Stimulated activated CD4-positive, alpha-beta T cell treated with anti-CD3 and anti-CD28 coated beads, TNF-alpha, amount 100 ng/mL, for 24 hours (primary cell): ENCODE measurements at places on chromosomes 11 and 22.

DNA sequence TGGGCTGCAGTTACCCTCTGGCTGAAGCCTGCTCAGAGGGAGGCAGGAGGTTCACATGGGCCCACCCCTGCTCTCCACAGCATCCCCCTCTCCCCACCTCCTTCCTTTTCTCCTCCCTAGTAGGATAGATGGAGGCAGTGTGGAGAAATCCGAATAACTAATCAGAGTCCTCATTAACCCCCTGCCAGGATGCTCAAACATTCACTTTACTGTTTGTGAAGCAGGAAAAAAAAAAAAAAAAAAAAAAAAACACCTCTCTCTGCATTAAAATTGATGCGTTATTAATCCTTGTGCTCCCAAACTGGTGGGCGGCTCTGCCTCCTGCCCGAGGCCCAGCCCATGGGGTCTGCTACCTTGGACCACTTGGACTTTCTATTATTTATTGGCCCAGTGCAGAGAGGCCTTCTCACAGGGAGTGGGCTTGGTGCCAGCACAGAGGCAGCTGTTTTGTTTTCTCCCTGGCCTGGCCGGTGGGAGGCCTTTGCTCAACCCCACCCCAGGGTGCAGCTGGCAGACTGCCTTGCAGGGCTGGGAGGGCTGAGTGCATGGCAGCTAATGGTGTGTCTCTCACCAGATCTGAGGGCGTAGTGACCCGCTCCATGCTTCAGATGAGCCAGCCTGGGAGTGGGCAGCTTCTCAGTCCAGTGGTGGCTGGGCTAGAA, 150.7 kb downstream of the PKNOX2 start:
- DNase-seq: no peak

DNA sequence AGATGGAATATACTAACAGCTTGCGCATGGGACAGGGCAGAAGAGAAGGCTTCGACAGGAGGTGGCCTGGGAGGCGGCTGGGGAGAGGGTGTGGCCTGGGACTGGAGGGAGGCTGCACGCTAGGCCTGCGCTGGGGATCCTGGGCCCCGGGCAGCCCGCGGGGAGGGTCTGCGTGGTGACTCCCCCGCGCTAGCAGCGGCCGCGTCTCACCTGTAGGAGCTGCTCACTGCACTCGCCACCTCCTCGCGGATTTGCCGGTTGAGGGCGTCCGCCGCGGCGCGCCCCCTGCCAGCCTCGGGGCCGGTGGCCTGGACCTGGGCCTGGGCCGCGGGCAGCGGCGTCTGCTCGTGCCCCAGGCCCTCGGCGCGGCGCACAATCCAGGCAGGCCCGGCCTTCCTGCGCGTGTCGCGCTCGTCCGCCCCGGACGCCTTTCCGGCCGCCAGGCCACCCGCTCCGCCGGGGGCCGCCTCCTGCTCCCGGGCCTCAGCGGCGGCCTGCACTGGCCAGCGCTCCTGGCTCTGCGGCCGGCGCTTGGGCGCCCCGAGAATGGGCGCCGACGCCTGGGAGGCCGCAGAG, 1.5 kb downstream of the MAP6 start:
- peak; percentile 9 for DNase-seq

DNA sequence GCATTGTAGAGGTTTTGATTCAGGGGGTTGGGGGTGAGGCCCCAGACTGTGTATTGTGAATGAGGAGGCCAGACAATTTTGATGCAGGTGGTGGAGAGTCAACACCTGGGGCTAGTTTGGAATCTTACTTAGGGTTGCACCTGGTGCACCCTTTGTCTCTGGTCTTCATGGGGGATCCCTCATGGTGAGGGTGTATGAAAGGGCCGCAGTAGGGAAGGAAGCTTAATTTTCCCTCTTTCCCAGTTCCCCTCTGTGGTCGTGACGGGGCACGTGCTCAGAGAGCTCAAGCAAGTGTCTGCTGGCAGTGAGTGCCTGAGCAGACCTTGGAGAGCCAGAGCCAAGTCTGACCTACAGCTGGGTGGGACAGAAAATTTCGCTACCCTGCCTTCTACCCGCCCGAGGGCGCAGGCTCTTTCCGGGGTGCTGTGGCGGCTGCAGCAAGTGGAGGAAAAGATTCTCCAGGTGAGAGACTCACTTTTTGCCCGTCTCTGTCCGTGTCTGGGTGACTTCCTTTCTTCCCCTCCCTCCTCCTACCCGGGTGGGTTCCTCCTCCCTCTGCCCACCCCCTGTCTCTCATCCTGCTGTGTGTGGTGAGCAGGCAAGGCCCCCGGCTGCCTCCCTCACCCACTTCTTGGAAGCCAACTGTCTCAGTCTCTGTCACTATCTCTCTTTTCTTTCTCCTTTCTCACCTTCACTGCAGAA, 131.7 kb downstream of the MICAL2 start:
- DNase-seq: peak; percentile 22

- DNase-seq: no peak
Observed at GRCh38 chr22:28254396-28254795, 335.3 kb upstream of the PITPNB start.

DNA sequence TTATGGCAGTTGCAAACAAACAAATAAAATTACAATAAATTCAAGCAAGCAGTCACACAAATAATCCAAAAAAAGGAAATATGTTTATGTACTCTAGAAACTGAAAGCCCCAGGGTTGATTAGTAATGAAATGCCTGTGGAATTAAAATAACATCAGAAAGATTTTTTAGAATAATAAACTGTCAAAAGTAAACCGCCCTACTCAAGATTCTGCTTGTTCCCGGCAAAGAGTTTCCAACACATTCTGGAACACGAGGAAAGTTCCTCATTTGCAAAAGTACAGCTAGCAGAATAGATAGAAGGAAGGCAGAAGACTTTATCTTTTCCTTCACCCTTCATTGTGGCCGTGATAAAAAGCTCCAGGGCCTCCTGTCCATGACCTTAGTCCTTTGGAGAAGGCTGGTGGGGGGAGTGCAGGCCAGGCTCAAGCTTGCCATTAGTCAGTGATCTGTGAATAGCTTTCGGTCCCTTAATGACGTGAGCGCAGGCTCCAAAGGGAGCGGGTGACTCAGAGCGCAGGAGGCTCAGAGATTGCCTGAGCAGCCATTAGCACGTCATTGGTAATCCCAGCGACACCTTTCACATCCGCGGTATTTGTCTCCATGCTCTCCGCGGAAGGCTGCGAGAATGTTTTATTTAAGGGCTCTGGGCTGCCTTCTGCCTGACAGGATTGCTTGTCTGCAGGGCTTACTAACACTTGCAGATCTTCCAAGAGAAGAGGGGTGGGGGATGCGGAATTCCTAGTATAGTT, 458.3 kb downstream of the METTL15 start:
- DNase-seq: no peak

GRCh38 chr11:95567685-95568084, 221.9 kb downstream of the FAM76B start:
- no peak for DNase-seq

GRCh38 chr22:35054064-35054463, 11.9 kb upstream of the ISX start:
- no peak for DNase-seq

GRCh38 chr11:34654483-34655334, 33.8 kb downstream of the EHF start:
- DNase-seq: no peak

DNA sequence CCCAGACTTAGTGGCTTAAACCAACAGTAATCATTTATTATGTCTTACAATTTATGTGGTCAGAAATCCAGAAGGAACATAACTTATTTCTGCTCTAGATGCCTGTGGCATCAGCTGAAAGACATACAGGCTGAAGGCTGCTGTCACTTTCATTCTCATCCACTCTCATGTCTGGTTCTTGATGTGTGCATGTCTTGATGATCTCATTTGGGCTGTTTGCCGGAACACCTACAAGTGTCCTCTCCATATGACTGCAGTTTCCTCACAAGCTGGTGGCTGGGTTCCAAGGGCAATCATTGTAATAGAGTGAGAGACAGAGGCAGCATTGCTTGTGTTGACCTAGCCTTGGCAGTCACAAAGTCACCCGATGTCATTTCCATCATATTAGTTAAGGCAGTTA, 1375.9 kb upstream of the RAG2 start:
- no peak for DNase-seq

GRCh38 chr11:2306877-2307500, 5.2 kb downstream of the TSPAN32 start:
- DNase-seq: no peak

- no peak for DNase-seq
Observed at GRCh38 chr11:111589886-111590499, 12.3 kb upstream of the SIK2 start.

GRCh38 chr11:70566768-70567530, 168.6 kb downstream of the CTTN start:
- no peak for DNase-seq

GRCh38 chr11:11451501-11452005, 98.5 kb upstream of the CSNK2A3 start:
- DNase-seq: no peak

DNA sequence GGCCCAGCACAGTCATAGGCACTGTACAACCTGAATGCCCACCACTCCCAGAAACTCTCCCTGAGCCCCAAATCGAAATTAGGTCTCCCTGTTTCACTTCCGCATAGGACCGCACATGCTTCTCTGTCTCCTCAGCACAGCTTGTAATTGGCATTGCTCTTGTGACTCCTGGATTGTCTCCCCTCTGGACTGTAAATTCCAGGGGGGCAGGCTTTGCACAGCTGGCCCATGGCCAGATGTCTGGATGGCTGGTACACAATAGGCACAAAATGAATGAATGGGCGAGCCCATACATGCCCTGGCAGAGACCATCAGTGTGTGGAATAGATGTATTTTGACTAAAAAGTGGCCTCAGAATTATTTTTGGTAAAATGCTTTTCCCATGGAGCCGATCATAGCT, 63.3 kb upstream of the PHF21B start:
- DNase-seq: no peak

GRCh38 chr11:67379061-67380058, 6.0 kb upstream of the CLCF1 start:
- no peak for DNase-seq

- no peak for DNase-seq
Observed at GRCh38 chr11:117199053-117199915, at the start of gene TAGLN. TAGLN (plus strand) TSS chr11:117199370; CDS start chr11:117203014, 3,644 bp downstream.

DNA sequence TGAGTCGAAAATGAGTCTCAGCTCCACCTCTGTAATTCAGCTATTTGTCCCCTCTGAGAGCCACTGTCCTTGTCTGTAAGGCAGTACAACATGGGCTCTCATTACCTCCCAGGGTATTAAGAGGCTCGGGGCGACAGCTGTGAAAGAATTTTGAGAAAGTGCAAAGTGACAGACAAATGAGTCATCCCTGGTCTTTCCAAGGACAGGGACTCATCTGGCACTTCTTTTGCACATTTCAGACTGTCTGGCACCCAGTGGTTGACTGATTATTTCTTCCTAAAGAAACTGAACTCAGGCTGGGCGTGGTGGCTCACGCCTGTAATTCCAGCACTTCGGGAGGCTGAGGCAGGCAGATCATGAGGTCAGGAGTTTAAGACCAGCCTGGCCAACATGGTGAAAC, 62.1 kb upstream of the ARFGAP3 start:
- DNase-seq: no peak

DNA sequence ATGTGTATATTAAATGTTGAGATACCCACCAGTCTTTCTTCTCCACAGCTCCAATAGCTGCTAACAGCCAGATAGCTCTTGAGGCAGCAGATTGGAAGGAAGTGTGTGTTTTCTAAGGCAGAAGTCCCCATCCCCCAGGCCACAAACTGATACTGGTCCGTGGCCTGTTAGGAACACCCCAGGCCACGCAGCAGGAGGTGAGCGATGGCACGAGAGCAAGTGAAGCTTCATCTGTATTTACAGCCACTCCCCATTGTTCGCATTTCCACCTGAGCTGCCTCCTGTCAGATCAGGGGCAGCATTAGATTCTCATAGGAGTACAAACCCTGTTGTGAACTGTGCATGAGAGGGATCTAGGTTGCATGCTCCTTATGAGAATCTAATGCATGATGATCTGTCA, 12.7 kb downstream of the CCDC73 start:
- no peak for DNase-seq

DNA sequence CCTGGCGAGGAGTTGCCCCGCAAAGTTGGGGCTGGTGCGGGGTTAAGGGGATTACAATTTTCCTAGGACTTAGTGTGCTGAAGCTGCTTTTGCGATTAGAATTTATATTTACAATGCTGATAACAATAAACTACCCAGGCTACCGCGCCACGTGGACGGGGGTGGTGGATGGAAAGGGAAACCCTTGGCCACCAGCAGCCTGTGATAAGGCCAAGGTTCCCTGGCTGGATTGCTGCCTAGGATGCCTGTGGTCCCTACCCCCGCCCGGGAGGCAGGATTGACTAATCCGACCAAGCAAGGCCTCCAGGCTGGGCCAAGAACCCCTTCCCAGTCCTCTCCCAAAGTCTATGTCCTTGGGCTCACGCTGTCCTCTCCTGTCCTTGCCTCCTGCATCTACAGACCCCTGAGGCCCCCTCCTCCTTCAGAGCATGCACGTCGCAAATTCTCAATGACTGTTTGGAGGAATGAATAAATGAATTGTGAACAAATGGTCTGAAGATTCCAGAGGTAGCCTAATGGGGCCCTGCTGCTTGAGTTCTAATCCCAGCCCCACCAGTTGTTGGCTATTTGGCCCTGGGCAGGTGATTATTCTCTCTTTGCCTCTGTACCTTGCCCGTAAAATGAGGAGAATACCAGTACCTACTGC, 7.6 kb upstream of the CHKA start:
- no peak for DNase-seq

DNA sequence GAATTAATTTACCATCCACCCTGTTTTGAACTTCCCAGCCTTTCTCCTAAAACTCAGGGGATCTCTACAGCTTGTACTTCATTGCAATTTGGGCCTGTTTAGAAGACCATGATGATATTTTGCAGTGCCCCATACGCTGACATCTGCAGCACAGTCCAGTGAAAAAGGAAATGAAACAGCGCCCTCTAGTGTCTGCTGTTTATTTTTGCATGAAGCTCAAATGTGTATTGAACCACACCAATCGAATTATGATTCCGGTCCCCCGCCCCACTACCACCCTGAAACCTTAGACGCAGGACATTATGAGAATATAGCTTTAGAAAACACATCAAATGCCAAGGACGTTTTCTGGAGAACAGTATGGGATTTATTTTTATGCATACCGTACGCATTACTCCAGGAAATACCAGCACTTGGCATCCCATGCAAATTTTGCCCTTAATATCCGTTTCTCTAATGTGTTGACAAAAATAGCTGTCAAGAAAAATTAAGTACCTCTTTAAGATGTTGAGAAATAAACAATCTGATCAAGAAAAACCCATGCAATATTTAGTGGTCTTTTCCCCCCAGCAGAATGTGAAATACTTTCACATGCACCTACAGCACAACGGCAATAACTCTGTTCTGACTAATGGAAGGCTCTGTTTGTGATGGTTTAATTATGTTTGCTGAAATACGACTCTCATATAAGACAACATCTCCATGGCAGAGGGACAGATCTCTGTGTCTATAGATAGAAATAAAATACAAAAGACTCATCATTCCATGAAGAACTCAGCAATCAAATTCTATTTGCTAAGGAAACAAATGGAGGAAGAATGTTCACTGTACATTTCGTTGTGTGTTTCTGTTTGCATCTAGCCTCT, 93.9 kb downstream of the TECTA start:
- DNase-seq: peak; percentile 48
